HuH-7.5 (cell line): ENCODE measurements at places on chromosomes 12 and 14.

GRCh38 chr12:71663561-71664410 is at the start of the genes THAP2 and ZFC3H1:
Gene THAP2 (plus strand): TSS chr12:71664301. CDS start chr12:71664510, 209 bp downstream.
Gene ZFC3H1 (minus strand): TSS chr12:71663848. CDS start chr12:71663610, 238 bp downstream.
- peak; percentile 68 for DNase-seq

DNA sequence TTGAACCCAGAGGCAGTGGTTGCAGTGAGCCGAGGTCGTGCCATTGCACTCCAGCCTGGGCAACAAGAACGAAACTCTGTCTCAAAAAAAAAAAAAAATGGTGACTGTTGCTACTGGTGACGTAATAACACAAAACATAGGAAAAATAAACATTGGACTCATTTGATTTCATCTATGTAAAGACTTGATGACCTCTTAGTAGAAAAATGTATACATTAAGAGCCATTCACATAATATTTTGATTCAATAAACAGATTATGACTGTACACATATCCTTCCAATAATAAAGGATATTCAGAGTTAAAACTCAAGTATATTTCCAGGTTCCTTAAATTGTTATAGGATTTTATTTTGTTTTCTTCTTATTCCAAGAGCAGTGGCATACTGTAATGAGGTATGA is 65.7 kb upstream of the AEBP2 start:
- no peak for DNase-seq

GRCh38 chr14:25132094-25132493 is 82.1 kb upstream of the STXBP6 start:
- no peak for DNase-seq

GRCh38 chr14:69997849-69998248 is 118.6 kb downstream of the SMOC1 start:
- no peak for DNase-seq

DNA sequence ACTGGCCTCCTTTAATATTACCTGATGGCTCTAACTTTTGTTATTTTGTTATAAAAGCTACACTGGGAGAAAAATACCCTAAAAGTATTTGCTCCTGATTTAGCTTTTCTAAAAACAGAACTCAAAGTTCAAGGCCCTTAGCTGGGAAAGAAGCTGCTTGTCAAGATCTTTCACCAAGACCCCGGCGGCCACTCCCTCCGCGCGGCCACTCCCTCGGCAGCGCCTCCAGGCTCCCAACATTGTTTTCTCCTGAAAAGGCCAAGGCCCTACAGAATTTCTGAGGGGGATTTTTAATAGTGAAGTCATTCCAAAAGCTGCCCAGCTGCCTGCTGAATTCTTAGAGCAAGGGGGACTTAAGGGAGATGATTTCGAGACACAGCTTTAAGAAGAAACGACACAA is 96.4 kb downstream of the NTN4 start:
- no peak for DNase-seq

- no peak for DNase-seq
Observed at GRCh38 chr12:67843257-67843656, 146.0 kb upstream of the IFNG-AS1 start.

DNA sequence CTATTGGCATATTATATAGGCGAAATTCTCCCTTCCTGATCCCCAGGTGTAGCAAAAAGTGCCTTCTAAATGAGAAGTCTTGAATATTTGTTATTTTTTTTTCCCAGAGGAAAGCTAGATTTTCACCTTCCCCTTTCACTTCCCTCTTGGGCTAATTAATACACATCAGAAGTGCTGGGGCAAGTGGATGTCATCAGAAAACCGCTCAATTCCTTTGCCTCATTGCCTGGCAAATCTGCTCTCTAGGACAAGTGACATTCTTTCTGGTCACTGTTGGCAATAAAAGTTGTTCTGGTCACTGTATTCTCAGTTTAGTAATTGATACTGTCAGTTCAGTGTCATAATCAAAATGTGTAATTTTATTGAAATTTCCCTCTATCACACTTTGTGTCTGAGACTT is 174.5 kb downstream of the ETNK1 start:
- DNase-seq: no peak

DNA sequence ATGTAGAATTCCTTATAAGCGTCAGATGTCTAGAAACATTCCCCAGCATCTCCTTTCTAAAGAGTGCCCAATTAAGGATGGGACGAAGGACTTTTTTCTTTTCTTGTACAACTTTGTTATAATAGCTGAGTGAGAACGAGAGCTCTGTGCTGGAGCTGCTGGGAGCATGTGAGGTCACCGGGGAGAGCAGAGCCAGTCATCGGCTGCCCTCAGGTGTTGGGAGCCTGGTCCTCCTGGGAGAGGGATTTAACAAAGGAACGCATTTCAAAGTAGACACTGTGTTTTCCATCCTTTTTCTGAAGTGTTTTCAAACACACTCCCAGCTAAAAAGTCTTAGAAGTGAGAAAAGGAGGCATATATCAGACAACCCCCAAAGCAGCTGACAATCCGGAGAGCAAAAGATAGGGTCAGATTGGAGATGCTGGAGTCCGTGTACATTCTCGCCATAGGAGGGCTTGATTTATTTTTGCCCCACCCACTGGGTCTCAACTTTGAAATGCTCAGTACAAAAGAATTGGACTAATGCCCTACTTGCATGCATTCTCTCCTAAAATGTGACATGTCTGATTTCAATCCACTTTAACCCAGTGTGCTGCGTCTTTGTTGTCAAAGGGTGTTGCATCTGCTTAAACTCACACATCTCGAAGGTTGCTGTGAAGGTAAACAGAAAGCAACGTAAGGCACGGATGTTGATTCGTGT is 50.8 kb upstream of the PIWIL1 start:
- DNase-seq: no peak

GRCh38 chr12:104793285-104793684 is 164.8 kb downstream of the SLC41A2 start:
- DNase-seq: no peak

GRCh38 chr14:104550861-104551728 is 28.5 kb upstream of the C14orf180 start:
- no peak for DNase-seq

DNA sequence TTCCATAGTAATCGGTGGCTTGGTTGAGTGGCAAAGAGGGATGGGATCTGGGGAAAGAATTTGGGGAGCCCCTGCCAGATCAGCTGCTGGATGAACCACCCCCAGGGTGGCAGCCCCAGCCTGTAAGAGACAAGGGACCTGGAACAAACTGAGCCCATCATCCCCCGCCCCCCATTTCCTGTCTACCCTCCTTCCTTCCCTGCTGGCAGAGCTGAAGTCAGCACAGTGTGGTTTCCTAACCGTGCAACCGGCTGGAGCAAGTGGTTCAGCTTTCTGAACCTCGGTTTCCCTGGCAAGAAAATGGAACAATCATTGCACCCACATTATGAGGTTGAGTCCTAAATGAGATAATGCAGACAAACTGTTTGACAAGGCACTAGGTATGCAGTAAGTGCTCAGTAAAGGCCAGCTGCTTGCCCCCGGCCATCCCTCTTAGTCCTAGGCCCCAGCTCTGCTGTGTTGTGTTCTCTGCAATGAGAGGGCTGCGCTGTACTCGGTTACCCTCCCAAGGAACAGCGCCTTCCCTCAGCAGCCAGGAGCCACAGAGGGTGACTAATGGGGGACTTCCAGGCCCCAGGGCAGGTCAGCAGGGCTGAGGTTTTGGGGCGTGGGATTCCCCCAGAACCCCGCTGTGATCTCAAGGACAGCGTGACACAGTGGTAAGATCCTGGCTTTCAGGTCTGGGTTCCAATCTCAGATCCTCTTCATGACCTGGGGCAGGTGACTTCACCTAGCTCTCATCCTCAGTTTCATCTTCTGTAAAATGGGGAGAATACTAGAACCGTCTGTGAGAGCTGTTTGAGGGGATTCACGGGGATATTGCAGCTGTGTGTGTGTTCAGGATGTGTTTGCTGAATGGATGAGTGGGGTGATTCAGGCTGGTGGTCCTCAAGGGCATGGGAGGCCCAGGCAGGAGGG is 16.5 kb downstream of the SELPLG start:
- no peak for DNase-seq

DNA sequence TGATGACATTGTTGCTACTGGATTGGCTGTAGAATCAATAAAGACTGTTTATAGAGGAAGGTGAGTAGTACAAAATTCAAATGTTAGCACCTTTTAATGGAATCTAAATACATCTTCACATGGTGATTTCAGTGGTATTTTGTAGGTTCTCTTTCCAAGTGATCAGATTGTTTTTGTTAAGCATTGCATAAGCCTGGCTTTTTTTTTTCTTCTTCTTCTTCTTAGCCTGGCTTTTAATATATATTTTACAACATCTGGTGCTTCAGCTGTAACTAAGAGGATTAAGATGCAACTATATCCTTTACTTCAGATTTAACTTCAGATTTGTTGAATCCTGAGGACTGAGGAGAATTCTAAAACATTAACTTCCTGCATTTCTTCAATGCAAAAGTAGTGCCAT is 57.3 kb upstream of the ATF1 start:
- DNase-seq: no peak

DNA sequence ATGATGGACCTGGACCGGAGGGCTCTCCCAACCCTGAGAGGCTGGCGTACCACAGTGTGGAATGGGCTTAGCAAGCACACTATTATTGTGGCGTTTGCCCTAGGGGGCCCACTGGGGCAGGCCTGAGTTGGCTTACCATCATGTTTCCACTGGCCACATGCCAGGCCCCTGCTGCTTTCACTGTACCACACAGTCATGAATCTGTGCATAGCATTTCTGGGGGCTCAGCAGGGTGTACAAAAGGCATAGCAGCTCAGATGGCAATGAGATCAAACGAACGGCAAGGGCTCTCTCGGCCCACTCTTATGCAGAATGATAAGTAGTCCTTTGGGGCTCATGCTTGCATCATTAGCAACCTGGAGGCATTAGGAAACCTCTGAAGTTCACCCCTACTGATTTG is 137.0 kb upstream of the HIF1A start:
- no peak for DNase-seq
